Activated effector memory CD4-positive, alpha-beta T cell treated with Interleukin-2 at 50 U/mL for 16 hours (primary cell): ENCODE measurements at places on chromosomes 2 and 18.

GRCh38 chr2:25651066-25651465 is 22.3 kb downstream of the DTNB start:
- DNase-seq: no peak

GRCh38 chr2:214127571-214127970 is 283.3 kb upstream of the VWC2L start:
- DNase-seq: no peak

DNA sequence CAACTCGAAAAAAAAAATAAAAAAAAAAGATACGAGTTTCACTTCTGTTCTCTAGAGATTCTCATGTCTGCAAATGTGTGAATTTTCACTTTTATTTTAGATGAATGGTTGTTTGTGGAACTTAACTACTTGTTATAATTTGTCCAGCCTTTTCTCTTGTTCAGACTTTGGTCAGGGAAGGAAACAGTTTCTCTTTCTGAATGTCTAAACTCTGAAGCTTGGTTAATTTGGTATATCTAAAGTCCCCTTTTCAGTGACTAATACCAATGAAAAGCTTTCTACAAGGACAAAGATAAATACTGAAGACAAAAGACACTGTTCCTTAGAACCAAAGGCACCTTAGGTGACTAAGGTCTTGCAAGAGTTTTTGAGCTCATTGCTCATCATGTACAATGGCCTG is 144.4 kb upstream of the PIEZO2 start:
- no peak for DNase-seq

GRCh38 chr18:33330711-33331110 is 109.8 kb downstream of the CCDC178 start:
- DNase-seq: no peak

GRCh38 chr18:51196811-51197660 is 445 bp downstream of the MEX3C start:
- peak; percentile 40 for DNase-seq

DNA sequence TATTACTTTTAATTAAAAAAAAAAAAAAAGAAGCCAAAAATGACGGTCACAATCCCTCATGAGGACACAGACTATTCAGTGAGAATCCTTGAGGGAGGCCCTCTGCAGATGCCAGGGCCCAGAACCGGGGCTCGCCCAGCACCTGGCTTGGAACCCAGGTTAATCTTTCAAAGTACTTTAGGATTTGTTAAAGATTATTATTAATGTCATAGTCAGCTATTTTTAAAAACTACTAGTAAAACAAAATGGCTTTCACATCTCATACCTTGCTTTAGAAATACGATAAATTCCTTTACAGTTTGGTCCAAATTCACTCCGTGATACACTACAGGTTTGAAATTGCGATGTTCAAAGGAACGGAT is 27.1 kb downstream of the C2orf76 start:
- no peak for DNase-seq

- no peak for DNase-seq
These were observed 60.7 kb downstream of the RND3 start for GRCh38 chr2:150426724-150427123.

DNA sequence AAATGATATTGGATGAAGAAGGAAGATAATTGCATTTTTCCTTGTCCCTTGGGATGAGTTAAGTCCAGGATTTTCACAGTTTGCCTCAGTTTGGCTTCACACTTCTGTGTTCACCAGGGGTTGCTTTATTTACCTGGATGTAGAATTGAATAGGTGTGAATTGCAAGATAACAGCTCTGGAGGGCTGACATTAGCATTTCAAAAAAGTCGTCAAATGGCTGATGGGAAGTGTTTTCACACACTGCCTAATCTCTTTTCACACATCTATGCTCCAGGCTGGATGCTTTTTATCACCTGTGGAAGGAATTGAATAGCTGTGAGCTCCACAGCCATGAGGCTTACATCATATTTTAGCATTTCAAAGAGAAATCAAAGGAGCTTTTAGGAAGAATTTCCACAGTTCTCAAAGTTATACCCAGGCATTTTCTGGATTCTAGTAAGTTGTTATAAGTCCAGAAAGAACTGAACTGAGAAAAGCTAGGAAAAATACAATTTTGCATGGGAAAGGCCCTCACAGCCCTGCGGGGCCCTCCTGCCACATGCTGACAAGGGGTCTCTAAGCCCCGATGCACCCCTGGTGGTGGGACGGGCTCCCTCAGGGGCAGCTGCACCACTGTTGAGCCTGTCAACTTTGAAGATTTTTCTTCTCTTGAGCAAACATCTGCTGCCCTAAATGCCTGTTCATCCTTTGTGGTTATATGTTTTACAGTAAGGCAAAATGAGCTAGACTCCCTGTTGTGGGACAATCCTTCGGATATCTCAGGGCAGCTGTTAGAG is 43.9 kb downstream of the TEX51 start:
- DNase-seq: no peak

- DNase-seq: no peak
These were observed 377.6 kb downstream of the RND3 start for GRCh38 chr2:150109912-150110311.

- DNase-seq: peak; percentile 8
These were observed 7.8 kb downstream of the MTHFD2 start for GRCh38 chr2:74206180-74206688.

- no peak for DNase-seq
These were observed 232.8 kb downstream of the MBD5 start for GRCh38 chr2:148253685-148254084.

- no peak for DNase-seq
These were observed 8.7 kb upstream of the AGFG1 start for GRCh38 chr2:227462972-227463931.

DNA sequence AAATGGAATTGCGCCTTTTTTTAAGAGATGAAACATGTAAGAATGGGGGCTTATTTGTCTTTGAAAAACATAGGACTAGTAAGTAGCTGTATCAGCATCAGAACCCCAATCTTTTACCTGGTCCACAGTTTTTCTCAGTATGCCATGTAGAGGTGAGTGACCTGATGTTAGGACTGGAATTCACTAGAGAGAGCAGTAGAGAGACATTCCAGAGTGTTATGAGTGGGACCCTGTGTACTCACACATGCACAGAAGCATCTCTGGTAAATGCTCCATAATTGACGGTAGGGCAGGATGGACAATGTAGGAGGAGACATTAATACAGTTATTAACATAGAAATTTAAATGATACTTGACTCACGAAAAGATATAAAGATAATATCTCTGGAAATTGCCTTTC is 1.4 kb upstream of the GALNT13 start:
- no peak for DNase-seq

DNA sequence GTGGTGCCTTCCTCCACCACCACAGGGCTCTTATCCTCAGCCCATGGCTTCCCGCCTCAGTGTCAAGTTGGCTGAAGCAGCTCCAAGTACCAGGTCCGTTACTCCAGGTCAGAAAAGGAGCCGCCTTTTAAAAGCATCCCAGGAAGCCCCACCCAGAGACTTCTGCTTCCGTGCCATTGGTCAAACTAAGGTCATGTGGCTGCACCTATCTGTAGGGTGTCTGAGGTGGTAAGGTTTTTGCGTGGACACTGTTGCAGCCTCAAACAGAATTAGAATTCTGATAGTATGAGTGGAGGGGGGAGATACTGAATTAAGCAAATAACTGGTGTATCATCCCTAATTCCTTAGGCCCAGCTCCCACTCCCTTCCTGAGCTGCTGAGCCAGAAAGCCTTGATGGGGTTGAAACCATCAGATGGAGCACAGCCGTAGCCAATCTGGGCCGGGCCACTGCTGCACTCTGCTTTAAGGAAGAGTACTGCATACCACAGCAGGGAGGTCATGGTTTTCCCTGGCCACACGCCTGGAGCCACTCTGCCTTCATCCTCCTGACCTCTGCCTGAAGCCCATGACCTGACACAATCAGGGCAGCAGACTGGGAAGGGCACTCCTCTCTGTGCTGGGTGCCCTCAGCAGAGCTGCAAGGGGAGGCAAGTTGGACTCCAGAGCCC is 8.4 kb downstream of the TMEM247 start:
- no peak for DNase-seq

DNA sequence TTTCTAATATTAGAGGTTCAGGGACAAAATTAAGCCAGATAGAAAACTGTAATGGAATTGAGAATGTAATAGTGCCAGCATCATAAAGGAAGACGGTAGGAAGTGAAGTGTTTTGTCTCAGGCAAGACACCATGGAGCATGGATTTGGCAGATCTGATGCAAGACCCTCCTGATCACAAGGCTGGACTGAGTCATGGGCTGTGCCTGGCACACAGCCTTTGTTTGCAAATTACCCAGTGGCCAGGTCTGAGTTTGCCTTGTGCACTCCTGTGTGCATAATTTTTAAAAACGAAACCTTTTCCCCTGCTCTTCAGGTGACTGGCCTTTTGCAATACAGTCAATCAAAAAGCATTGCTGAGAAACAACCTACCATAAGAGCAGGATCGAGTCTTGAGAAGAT is 2.0 kb upstream of the UPP2 start:
- no peak for DNase-seq

DNA sequence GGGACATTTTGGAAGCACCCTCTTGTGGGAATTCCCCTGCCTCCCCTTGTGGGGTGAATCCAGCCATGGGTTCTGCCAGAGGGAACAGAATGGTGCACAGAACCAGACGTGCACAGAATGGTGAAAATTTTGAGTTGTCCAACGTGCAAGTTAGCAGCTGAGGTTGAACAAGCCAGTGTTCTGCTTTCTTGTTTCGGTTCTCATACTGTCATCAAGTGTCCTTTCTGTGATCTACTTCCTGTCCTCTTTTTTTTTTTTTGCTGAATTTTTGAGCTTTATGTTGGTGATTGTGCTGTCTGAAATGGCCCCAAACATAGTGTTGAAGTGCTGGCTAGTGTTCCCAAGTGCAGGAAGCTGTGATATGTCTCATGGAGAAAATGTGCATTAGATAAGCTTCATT is 21.5 kb upstream of the REEP1 start:
- DNase-seq: no peak

DNA sequence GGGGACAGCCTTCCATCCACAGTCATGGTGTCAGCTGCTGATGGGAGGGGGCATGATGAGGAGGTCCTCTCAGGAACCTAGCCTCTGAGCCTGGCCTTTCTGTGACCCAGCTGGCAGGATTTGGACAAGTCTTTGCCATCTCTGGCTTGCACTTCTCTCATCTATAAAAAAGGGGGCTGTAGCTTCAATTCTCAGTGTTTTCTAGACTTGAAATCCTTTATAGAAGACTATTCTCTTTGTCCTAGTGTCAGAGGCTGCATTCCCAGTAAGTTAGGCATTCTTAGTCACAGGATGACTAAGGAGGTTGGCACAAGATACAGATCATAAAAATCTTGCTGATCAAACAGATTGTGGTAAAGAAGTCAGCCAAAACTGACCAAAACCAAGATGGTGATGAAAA is 958.5 kb downstream of the CNTNAP5 start:
- no peak for DNase-seq

DNA sequence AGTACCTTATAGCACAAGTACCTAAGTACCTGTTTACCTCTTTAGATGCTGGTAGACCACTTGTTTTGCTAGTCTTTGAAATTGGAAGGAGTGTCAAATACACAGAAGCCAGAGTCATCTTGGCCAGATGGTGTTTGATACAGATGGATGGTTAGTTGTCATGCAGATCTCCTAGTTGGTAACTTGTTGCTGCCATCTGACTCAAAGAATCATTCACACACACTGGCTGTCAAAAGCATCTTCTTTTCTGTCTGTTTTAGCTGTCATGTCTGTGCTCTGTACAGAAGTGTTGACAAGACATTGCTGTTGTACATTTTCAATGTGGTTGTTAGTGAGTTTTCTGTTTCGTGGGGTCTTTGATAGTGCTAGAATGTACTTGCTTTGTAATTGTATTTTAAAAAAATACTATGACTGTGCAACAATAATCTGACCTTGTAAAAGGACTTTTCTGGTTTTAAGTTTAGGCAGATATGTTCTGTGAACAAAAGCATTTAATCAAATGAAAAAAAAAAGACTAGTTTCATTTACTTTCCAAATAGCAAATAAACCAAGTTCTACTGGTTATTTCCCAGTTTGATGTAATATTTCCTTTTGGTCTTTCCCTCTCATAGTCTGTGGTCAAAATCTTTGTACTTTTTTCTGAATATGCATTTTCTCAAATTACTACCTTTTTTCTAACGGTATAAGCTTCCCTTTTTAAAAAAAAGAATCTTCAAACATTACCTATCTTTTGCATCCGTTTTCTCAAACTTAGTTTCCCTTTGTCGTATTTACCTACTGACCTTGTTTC is 39.9 kb downstream of the TANK start:
- DNase-seq: no peak

GRCh38 chr18:59282341-59282740 is 9.1 kb upstream of the RAX start:
- no peak for DNase-seq

DNA sequence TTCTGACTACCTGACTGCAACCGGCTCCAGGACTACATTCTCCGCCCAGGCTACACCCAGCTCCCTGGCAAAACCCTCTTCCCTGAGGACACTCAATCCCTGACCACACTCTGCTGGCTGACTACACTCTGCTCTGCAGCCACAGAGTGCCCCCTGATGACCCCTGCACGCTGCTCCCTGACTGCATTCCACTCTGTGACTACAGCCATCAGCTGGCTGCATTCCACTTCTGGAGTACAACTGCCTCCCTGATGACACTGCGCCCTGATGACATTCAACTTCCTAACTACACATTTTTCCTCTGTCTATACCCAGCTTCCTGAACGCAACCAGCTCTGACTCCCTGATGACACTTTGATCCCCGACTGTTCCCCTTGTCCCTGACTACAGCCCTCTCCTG is 71.3 kb upstream of the NRXN1 start:
- no peak for DNase-seq

DNA sequence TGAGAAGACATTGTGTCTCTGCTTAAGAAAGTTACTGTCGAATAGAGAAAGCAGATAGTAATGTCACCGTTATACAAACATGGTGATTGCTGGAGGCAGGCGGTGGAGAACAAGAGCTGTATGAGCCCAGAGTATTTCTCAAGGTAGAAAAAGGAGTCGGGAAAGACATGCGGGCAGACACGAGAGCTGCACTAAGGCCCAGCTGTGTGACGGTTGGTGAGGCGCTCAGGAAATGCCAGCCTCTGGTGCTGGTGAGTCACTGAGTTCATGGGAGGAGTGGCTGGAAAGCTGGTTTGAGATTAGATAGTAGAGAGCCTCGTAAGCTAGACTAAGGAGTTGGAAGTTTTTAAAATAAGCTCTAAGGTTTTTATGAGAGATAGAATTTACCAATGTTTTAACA is 390.9 kb upstream of the TRIB2 start:
- no peak for DNase-seq

DNA sequence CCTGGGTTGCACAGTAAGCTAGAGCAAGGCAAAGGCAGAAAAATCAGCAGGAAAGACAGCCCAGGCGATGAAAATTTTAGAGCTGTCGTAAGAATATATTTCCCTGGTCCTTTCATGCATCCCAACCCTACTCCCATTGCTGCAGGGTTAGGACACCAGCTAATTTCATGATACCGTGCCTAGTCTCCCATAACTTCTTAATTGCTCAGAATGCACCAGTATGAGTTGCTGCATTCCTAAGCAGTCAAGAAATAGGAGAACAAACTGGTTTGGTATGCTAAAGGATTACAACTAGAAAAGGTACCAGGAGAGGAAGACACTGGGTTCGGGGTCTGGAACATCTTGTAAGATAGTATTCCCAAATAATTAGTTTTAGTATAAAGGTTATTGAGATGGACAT is 269.4 kb upstream of the NRXN1 start:
- DNase-seq: no peak
